B cell (primary cell): ENCODE measurements at places on chromosomes 3 and 15. TPM values are rescaled to one million over a fixed set of nuclear protein-coding genes. Genes with fewer than 3 reads are reported as not detected.

PP2D1 gene
- not detected in 2 replicates for total RNA-seq

DNA sequence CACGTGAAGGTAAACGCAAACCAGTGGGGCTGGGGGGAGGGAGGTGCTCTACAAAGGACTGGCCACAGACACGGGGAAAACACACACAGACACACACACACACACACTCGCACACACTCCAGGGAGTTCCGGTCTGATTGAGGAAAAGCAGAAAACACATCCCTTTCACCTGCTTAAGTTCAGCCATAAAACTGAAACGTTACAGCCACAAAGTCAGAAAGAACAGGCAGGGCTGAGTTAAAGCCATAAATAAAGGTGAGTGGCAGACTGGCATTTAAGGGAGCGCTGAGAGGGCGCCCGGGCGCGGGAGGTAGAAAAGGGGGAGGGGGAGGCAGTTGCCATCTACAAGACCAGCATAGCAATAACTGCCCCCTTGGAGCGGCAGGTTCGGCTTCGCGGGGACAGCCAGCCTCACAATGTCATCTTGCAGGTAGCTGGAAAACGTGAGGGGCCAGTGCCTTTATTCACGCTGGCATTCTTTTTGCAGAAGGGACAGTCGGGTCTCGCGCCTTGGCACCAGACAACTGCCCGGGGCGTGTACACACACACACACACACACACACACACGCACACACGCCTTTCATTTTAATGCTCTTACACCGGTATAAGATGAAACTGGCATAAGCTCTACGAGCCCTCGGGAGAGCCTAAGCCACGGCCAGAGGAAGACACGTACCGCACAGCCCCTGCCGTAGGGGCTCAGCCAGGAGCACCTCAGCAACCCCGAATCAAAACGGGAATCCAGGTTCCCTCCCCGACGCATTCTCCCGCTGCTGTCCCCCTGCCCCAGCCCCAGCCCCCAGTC is 866 bp downstream of the TNIK start:
- peak; percentile 65 for DNase-seq

DNA sequence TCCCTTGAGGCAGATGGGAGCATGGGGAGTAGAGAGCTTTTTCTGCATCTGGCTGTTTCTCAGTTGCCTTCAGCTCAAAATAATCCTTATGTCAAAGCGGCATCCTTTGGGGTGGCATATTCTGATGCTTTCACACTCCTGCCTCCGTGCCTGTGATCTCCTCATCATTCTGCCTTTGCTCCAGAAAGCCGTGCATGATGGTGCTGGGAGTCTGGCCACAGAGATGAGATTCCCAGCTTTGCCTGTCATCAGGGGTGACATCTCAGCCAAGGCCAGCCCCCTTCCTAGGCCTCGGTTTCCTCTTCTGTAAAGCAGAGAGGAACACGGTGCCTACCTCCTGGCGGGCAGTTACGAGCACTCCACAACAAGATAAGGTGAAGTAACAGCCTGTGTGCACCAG is 96.3 kb upstream of the ALDH1A3 start:
- DNase-seq: no peak

- DNase-seq: no peak
Measured at GRCh38 chr3:152445212-152445611, 176.5 kb downstream of the MBNL1 start.

GRCh38 chr3:156171281-156172267 is 51.2 kb downstream of the KCNAB1 start:
- DNase-seq: no peak

ALG1L2 gene
- total RNA-seq: 8.4 and 8.8 TPM in 2 replicates
